ENCODE measurements at places on chromosomes 7 and 10. TPM values are rescaled to one million over a fixed set of nuclear protein-coding genes. Genes with fewer than 3 reads are reported as not detected.

The LRIT1 gene
- total RNA-seq: not detected

The UPK3B gene
- total RNA-seq: 1.7 TPM

The OPN4 gene
- total RNA-seq: not detected

The RTKN2 gene
- 1.9 TPM for total RNA-seq

The LIPF gene
- not detected for total RNA-seq

The PNLIPRP3 gene
- 13.0 TPM for total RNA-seq

The ADRB1 gene
- total RNA-seq: 4.0 TPM

The EIF5AL1 gene
- 0.48 TPM for total RNA-seq

The PCLO gene
- total RNA-seq: 0.48 TPM

The ATP6V0A4 gene
- total RNA-seq: 0.21 TPM

The MOGAT3 gene
- not detected for total RNA-seq

The TFEC gene
- total RNA-seq: under 0.01 TPM

The FAM221A gene
- 1.2 TPM for total RNA-seq

The DLX6 gene
- not detected for total RNA-seq

The RPP38 gene
- 19.0 TPM for total RNA-seq

The VGF gene
- total RNA-seq: 0.24 TPM

The MEPCE gene
- 14.9 TPM for total RNA-seq

The AUTS2 gene
- total RNA-seq: 8.7 TPM

The VAX1 gene
- not detected for total RNA-seq

The AGAP6 gene
- total RNA-seq: 2.6 TPM

The PRSS37 gene
- total RNA-seq: not detected

The FAM237B gene
- total RNA-seq: not detected

The SLC26A4 gene
- total RNA-seq: 0.72 TPM

The SCIN gene
- 5.3 TPM for total RNA-seq

The PWWP2B gene
- total RNA-seq: 52.1 TPM

The CFAP70 gene
- 1.3 TPM for total RNA-seq

The MEOX2 gene
- not detected for total RNA-seq

The IFIT3 gene
- 0.64 TPM for total RNA-seq

The ERVW-1 gene
- not detected for total RNA-seq

The ZNF37A gene
- 7.7 TPM for total RNA-seq

The SPDYE6 gene
- not detected for total RNA-seq

The CRYGN gene
- not detected for total RNA-seq

The HIF1AN gene
- total RNA-seq: 6.0 TPM

The CREB5 gene
- 10.6 TPM for total RNA-seq

The GIMAP7 gene
- not detected for total RNA-seq

The STARD3NL gene
- total RNA-seq: 54.7 TPM

The ANK3 gene
- total RNA-seq: 14.7 TPM

All from tracheal epithelial cell (primary cell).